ENCODE measurements at places on chromosomes 16 and 17. TPM values are rescaled to one million over a fixed set of nuclear protein-coding genes. Genes with fewer than 3 reads are reported as not detected.

The GPR139 gene
- total RNA-seq: not detected

The CCDC200 gene
- total RNA-seq: not detected

The CD300E gene
- not detected for total RNA-seq

The TLCD3B gene
- 253 TPM for total RNA-seq

The RANBP10 gene
- 32.0 TPM for total RNA-seq

The MPV17L gene
- 0.34 TPM for total RNA-seq

The CCDC137 gene
- total RNA-seq: 33.8 TPM

The BCL6B gene
- total RNA-seq: not detected

The MT4 gene
- not detected for total RNA-seq

The STAC2 gene
- 1.8 TPM for total RNA-seq

The TEKT5 gene
- total RNA-seq: not detected

The FMNL1 gene
- 24.2 TPM for total RNA-seq

The SPEM2 gene
- total RNA-seq: not detected

The ORAI3 gene
- total RNA-seq: 5.1 TPM

The USP31 gene
- 21.8 TPM for total RNA-seq

The CSH2 gene
- total RNA-seq: 0.56 TPM

The PARD6A gene
- 18.7 TPM for total RNA-seq

The EVPLL gene
- total RNA-seq: not detected

The C17orf107 gene
- 11.1 TPM for total RNA-seq

The KRTAP4-7 gene
- total RNA-seq: not detected

The PRR35 gene
- not detected for total RNA-seq

The PLLP gene
- not detected for total RNA-seq

The HAS3 gene
- 0.42 TPM for total RNA-seq

The PCGF2 gene
- 70.1 TPM for total RNA-seq

The C16orf92 gene
- total RNA-seq: not detected

The SNX20 gene
- total RNA-seq: not detected

The DNAAF8 gene
- 0.59 TPM for total RNA-seq

The DRC3 gene
- 0.29 TPM for total RNA-seq

The HBA1 gene
- 1.5 TPM for total RNA-seq

The NT5M gene
- total RNA-seq: 8.2 TPM

The MTHFSD gene
- 27.7 TPM for total RNA-seq

The IL17C gene
- not detected for total RNA-seq

The OTOA gene
- not detected for total RNA-seq

The SMTNL2 gene
- total RNA-seq: 22.0 TPM

The OR1A1 gene
- total RNA-seq: not detected

The PABPN1L gene
- 3.9 TPM for total RNA-seq

The PSMC3IP gene
- total RNA-seq: 12.0 TPM

The KLHL36 gene
- total RNA-seq: 38.2 TPM

The GAS2L2 gene
- 0.27 TPM for total RNA-seq

The METRN gene
- total RNA-seq: 134 TPM

The FN3K gene
- 33.7 TPM for total RNA-seq

The CHTF18 gene
- total RNA-seq: 49.2 TPM

The TMIGD1 gene
- total RNA-seq: not detected

The ACSM2A gene
- total RNA-seq: not detected

The ALOX15 gene
- total RNA-seq: not detected

The CTRB1 gene
- not detected for total RNA-seq

The CDH1 gene
- 1.9 TPM for total RNA-seq
